ENCODE measurements at places on chromosomes 12 and 14.
A peak's percentile ranks its signal among the peaks of the same experiment; 100 is the strongest.

GRCh38 chr12:90216815-90217214 lies 508.2 kb upstream of the ATP2B1 start:
- no peak for DNase-seq

- no peak for DNase-seq
Observed at GRCh38 chr14:91154851-91155625, 41.2 kb downstream of the DGLUCY start.

GRCh38 chr14:88612981-88613380 lies 50.1 kb downstream of the ZC3H14 start:
- no peak for DNase-seq

GRCh38 chr14:67763158-67763822 lies 53.1 kb downstream of the ZFYVE26 start:
- DNase-seq, result no peak

DNA sequence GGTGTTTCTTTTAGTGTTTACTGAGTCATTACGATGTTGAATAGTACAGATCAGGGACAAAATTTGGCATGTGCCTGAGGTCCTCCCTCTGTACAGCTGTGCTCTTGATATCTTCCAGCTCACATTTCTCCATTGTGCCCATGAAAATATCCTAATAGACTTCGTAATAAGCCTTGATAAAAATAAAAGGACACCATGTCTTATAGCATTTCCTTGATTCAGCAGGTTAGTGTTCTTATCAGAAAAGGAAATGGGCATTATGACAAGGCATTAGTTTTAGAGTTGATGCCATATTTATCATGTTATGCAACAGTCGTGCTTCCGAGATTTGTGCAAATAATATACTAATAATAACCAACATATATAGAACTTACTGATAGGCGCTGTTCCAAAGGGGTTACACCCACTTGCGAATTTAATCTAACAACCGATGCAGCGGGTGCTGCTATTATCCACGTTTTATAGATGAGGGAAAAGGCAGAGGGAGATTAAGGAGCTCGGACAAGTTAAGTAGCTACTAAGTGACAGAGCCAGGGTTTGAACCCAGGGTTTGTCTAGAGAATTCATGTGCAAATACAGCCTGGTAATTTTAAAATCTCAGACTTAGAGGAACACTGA lies 15.1 kb upstream of the WNK1 start:
- no peak for DNase-seq

GRCh38 chr14:56341766-56342493 lies 223.7 kb downstream of the PELI2 start:
- no peak for DNase-seq

DNA sequence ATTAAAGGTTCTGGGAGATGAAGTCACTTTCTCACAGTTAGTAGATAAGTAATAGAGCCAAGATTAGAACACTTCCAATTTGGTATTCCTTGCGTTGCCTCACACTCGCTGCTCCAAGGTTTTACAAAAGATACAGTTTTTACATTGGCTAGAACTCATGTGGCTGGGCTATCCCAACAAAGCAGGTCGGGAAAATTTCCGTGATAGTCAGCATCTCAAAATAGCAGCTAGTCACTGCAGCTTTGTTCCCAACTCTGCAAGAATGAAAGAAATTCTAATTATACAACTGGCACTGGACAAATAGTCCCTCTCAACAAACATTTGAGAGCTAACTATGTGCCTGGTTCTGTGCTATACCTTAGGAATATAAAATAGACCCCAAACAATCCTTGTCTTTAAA lies 24.6 kb upstream of the PPP1R12A start:
- no peak for DNase-seq

GRCh38 chr12:56107242-56107641 lies 2.9 kb downstream of the PA2G4 start:
- peak; percentile 68 for DNase-seq

GRCh38 chr12:56957229-56958052 lies at the start of gene RDH16:
RDH16 (minus strand) TSS chr12:56957608; CDS start chr12:56957462, 146 bp downstream.
- peak; percentile 8 for DNase-seq

DNA sequence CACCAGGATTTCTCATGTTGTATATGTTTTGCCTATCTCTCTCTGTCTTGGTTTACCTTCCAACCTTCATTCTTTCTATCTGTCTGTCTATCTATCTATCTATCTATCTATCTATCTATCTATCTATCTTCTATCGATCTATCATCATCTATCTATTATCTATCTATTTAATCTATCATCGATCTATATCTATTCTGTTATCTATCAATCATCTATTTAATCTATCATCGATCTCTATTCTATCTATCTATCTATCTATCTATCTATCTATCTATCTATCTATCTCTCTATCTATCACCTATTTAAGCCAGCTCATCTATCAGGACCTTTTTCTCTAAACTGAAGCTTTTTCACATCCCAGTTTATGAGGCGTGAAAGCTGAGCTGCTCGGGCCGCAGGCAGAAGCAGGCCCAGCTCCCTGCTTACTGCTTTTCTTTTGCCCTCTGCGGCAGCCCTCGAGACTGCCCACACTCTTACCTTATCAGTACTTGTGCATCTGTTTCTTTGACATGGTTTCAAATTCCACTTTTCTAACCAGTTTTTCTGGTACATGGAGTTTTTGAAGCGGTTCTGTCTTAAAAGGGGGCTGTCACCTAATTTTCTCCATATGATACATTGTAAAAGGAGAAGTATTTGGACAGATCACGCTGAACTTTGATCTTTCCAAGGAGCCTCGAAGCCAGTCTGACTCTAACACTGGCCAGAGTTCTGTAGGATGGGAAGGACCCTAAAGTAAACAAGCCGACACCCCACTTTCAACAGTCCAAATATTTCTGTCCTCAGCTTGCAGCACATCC lies 44.4 kb upstream of the GSG1 start:
- peak; percentile 24 for DNase-seq

DNA sequence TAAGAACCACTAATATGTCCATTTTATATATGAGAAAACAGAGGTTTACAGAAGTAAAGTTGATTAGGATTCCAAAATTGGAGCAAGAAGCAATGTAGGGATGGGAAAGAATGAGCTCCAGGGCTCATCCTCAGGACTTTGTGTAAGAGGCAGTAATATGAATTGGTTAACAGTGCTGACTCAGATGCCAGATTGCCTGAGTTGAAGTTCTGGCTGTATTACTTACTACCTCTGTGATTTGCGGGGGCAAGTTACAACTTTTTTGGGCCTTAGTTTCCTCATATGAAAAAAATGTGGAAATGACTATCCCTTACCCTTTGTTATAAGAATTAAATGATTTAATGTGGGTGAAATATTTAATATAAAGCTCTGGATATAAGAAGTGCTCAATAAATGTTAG lies 35.1 kb upstream of the PPP2R5E start:
- DNase-seq, result no peak

- no peak for DNase-seq
Observed at GRCh38 chr12:132157733-132158409, 13.6 kb downstream of the NOC4L start.

GRCh38 chr12:6266541-6266966 lies 43.9 kb upstream of the PLEKHG6 start:
- DNase-seq, result peak; percentile 32

DNA sequence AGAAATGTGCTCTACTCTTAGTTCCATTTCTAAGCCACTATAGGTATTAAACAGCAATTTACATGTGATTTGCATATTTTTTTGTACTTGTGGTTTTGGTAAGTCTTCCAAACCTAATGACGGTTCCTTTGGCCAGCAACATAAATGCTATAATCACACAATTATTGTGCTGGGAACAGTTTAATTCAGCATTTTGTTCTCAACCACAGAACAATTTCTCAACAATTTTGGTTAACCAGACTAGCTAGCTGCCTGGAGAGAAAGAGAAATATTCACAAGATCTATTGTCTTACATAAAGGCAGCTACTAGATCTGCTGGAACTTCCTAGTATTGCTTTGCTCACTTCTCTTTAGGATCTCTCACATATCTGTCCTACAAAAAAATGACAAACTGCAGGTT lies 265.3 kb downstream of the SOX5 start:
- DNase-seq, result no peak

- DNase-seq, result no peak
Observed at GRCh38 chr12:71240946-71241345, 83.1 kb upstream of the TSPAN8 start.

DNA sequence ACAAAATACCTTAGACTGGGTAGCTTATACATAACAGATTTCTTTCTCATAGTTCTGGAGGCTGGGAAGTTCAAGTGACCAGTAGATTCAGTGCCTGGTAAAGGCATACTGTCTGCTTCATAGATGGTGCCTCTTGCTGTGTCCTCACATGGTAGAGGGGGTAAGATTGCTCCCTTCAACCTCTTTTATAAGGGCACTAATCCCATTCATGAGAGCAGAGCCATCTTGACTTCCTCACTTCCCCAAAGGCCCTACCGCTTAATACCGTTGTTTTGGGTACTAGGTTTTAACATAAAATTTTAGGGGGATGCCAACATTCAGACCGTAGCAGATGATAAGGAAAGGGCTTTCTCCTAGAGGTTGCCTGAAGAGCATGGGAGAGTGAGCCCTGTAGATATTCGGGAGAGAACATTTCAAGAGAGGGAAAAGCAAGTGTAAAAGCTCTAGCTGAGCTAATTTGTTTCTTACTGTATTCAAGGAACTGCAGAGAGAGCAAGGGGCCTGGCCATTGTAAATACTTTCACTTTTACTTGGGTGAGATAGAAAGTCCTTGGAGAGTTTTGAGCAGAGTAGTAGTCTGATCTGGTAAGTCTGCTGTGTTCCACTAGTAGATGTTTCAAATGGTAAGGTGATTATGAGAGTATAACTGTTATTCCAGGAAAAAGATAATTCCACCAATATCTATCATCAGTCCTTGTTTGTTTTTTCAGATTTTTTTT lies 27.3 kb downstream of the FRS2 start:
- no peak for DNase-seq

DNA sequence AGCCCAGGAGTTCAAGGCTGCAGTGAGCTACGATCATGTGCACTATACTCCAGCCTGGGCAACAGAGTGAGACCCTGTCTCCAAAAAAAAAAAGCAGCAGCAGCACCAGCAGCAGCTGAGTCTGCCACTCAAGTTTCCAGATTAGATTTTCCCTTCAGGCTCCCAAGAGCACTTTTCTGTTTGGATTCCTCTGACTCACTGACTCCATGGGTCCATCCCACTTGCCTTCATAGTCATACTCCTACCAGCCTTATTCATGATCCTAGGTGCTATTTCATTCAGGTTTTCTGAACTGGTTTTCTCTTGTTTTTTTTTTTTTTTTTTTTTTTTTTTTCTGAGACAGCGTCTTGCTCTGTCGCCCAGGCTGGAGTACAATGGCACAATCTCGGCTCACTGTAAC lies 6.8 kb upstream of the TWF1 start:
- DNase-seq, result no peak

- no peak for DNase-seq
Observed at GRCh38 chr12:90028635-90029051, 320.0 kb upstream of the ATP2B1 start.

- no peak for DNase-seq
Observed at GRCh38 chr12:58309806-58310205, 368.4 kb downstream of the ATP23 start.

DNA sequence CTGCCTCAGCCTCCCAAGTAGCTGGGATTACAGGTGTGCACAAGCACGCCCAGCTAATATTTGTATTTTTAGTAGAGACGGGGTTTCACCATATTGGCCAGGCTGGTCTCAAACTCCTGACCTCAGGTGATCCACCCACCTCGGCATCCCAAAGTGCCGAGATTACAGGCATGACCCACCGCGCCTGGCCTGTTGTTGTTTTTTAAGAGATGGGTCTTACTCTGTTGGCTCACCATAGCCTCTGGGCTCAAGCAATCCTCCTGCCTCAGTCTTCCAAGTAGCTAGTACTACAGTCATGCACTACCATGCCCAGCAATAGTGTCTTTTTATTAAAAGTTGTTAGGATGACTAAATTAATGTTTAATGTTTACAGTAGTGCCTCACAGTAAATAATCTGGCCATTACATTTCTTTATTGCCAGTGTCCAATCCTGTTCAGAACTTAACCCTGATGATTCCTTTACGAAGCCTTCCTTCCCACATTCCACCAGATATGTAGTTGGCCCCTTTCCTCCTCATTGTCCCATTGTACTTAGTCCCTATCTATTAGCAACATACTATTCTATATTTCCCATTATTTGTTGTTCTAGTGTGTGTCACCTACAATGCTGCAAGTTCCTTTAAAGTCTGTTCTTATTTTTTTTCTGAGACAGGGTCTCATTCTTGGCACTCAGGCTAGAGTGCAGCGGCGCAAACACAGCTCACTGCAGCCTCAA lies 8.8 kb upstream of the SMARCC2 start:
- no peak for DNase-seq

GRCh38 chr14:73254247-73255004 lies 17.1 kb downstream of the PAPLN start:
- no peak for DNase-seq

DNA sequence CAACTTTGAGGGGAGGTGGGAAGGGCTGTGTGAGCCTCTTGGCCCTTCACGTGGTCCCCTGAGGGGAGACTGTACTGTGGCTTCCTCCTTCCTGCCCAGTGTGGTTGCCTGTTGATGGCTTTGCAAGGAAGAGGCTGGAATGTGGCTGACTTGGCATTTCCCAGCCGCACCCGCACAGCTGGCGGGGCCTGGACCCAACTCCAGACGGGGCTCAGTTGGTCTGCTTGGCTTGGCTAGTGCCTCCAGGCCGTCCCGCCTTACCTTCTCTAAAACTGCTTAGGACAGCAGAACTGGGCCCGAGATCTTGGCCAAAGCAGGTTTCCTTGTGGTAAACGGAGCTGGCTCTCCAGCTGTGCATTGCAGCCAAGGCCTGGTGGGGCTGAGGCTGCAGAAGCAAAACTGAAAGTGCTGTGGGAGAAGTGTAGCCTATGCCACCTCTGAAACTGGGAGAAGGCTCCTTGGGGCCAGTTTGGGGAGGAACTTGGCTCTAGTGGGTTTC lies 139.5 kb downstream of the SMOC1 start:
- peak; percentile 75 for DNase-seq

DNA sequence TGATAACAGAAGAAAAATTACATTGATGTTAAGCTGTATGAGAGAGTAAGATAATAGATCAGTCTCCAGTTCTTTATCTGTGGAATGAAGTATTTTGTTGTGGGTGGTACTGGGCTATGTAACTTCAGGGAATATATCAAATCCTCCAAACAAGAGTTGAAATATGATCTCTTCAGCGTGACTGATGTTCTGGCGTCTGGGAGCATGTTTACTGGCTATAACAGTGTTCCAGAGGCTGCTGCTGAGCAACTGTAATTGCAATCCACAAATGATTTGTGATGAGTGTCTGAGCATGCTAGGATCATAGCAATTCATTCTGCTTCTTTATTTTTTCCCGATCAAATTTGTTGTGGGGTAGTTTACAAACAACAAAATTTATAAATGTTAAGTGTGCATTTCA lies 18.6 kb upstream of the CCDC198 start:
- DNase-seq, result no peak

GRCh38 chr14:63276492-63277342 lies 42.0 kb downstream of the GPHB5 start:
- peak; percentile 32 for DNase-seq
